ENCODE measurements at places on chromosomes 12 and 14. TPM values are rescaled to one million over a fixed set of nuclear protein-coding genes. Genes with fewer than 3 reads are reported as not detected.

Gene SLC17A8
- total RNA-seq = not detected

Gene RASSF8
- total RNA-seq = 9.2 TPM

Gene PRB3
- not detected for total RNA-seq

Gene PPFIA2
- not detected for total RNA-seq

Data from HCT116 (cell line).